ENCODE measurements at places on chromosomes 7 and 10.
A peak's percentile ranks its signal among the peaks of the same experiment; 100 is the strongest.

GRCh38 chr10:116132780-116133399, 140.1 kb downstream of the GFRA1 start:
- no peaks in the 10 kb centered on the region for H3K36me3 ChIP-seq
- no peak overlapping the region for H3K4me3 ChIP-seq
- no peaks in the 10 kb centered on the region for H3K4me1 ChIP-seq
- peaks cover 7% of the 10 kb centered on the region for H3K27me3 ChIP-seq
- no peak for DNase-seq
- no peak overlapping the region for H3K27ac ChIP-seq

DNA sequence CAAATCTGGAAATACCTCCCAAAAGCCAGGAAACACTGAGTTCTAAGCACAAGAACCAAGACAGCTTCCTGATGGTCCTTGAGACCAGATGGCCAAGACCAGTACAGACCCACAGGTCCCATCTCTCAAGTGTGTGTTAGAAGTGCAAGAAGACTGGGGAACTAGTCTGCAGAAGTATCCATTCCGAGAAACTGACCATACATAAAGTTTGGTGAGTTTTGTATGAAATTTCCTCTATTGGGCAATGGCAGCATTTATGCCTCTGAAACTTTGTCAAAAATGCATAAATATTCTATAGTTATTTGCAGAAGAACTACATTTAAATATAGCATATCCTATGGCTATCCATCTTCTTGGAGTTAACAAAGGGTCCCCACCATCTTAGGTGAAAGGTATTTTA, 137.5 kb downstream of the LRRN3 start:
- H3K4me1 ChIP-seq: peaks cover 9% of the 10 kb centered on the region
- H3K4me3 ChIP-seq: no peak overlapping the region
- no peaks in the 10 kb centered on the region for H3K36me3 ChIP-seq
- no peaks in the 10 kb centered on the region for H3K27me3 ChIP-seq
- DNase-seq: no peak

GRCh38 chr7:153030976-153031375, 271.4 kb downstream of the ACTR3B start:
- DNase-seq: no peak
- H3K4me3 ChIP-seq: no peak overlapping the region
- H3K27me3 ChIP-seq: no peaks in the 10 kb centered on the region
- H3K36me3 ChIP-seq: no peaks in the 10 kb centered on the region
- no peak overlapping the region for H3K27ac ChIP-seq
- H3K4me1 ChIP-seq: no peaks in the 10 kb centered on the region

GRCh38 chr7:12690041-12690878, 2.8 kb downstream of the ARL4A start:
- H3K4me3 ChIP-seq: no peak overlapping the region
- no peak overlapping the region for H3K27ac ChIP-seq
- DNase-seq: no peak
- H3K4me1 ChIP-seq: peaks cover 49% of the 10 kb centered on the region
- H3K36me3 ChIP-seq: peaks cover 8% of the 10 kb centered on the region
- no peaks in the 10 kb centered on the region for H3K27me3 ChIP-seq

DNA sequence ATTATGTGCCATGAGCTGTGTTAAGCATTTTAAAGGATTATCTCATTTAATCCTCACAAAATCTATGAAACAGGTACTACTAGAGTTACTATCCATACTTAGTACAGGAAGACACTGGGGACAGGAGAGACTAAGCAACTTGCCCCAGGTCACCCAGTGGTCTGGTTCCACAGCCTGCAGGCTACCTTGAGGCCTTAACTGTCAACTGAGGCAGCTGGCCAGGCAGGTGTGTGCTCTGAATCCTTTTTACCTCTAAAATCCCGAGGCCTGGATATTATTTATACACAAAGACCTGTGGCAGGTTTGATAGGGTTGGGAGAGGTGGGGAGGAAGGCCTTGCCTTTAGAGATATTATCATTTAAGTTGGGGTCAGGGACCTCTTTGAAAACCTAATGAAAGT, 3.1 kb downstream of the ZNF777 start:
- H3K27ac ChIP-seq: no peak overlapping the region
- H3K36me3 ChIP-seq: peaks cover 18% of the 10 kb centered on the region
- peaks cover 26% of the 10 kb centered on the region for H3K4me1 ChIP-seq
- peaks cover 6% of the 10 kb centered on the region for H3K27me3 ChIP-seq

DNA sequence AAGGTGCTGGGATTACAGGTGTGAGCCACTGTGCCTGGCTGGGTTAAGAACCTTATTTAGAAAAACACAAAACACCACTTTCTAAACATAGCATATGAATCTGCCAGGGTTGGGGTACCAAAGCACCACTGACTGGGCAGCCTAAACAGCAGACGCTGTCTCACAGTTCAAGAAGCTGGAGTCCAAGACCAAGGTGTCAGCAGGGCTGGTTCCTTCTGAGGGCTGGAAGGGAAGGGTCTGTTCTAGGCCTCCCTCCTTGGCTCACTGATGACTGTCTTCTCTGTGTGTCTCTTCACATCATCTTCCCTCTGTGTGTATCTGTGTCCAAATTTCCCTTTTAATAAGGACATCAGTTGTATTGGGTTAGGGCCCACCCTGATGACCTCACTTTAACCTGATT, 49.6 kb downstream of the HIPK2 start:
- DNase-seq: no peak
- H3K4me1 ChIP-seq: peaks cover 60% of the 10 kb centered on the region
- peaks cover 12% of the 10 kb centered on the region for H3K36me3 ChIP-seq
- H3K4me3 ChIP-seq: no peak overlapping the region

GRCh38 chr7:43658718-43659548, 70.4 kb downstream of the COA1 start:
- no peaks in the 10 kb centered on the region for H3K27me3 ChIP-seq
- peaks cover 56% of the 10 kb centered on the region for H3K36me3 ChIP-seq
- DNase-seq: peak; percentile 28
- peak overlapping the region; percentile 12 for H3K4me3 ChIP-seq
- H3K27ac ChIP-seq: peak overlapping the region; percentile 89

DNA sequence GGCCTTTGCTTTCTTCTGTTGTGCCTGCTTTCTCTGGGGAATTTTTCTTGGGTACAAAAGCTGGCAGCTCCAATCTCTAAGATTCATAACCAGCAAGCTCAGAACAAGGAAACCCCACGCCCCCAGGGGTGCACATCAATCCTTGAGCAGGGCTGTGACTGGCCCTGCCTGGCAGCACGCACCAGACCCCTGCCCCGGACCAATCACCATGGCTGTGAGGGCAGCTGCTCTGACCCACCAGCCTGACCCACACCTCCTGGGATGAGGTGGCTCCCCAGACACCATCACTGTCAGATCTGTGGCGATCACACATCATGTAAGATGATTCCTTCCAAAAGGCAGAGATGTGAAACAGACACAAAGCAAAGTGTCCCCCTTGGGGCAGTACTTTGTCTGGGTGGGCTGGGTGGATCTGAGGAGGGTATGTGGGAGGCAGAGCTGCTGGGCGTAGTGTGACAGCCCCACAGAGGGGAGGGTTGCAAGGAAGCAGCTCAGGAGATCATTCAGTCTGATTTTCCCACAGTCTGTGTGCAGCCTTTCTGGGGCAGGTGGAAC, 175.5 kb upstream of the SHH start:
- DNase-seq: no peak
- peaks cover 15% of the 10 kb centered on the region for H3K4me1 ChIP-seq

DNA sequence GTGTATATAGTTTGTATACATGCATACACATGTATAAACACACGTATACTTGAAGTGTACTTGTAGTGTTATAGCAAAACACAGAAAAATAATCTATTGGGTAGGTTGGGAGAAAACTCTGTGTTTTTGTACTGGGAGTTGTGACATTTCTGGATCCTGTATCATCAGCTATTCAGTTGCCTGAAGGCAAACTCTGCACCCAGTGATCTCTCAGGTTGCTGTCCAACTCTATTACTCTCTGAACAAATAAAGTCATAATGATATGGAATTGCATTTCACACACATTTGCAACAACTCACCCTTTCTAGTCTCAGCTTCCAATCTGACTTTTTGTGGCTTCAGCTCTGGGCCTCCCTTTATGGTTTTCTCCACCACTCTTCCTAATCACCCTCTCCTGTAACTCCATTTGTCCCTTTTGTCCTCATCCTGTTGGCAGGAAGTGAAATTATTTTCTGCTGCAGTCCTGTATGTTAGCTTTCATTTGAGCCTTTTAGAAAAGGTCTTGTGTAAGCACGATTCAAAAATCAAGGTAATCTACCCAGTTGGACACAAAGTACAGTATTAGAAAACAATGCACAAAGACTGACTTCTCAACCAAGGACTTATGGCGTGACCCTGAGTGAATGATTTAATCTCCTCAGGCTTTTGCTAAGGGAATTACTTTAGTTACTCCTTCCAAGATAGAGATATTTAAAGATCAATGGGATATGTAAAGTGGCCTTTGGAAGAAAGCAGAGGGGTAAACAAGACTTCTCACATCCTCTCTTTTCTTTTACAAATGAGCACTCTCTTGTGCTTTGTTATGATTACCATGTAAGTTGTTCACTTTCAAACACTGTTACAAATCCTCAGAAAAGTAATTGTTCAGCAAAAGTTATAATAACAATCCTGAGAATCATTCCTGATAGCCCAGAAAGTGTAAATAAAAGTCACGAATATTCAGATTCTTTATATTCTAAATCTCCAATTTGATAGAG, 249.1 kb downstream of the KCND2 start:
- no peaks in the 10 kb centered on the region for H3K36me3 ChIP-seq
- no peaks in the 10 kb centered on the region for H3K27me3 ChIP-seq
- H3K4me3 ChIP-seq: no peak overlapping the region
- H3K4me1 ChIP-seq: no peaks in the 10 kb centered on the region

GRCh38 chr7:85052056-85052737, 134.7 kb downstream of the SEMA3D start:
- H3K27me3 ChIP-seq: no peaks in the 10 kb centered on the region
- no peak overlapping the region for H3K27ac ChIP-seq
- H3K4me3 ChIP-seq: no peak overlapping the region

GRCh38 chr7:128120116-128120515, 88.9 kb upstream of the LRRC4 start:
- no peak for DNase-seq
- H3K4me1 ChIP-seq: peaks cover 5% of the 10 kb centered on the region
- H3K4me3 ChIP-seq: no peak overlapping the region

GRCh38 chr7:159107161-159107892, 37.3 kb downstream of the VIPR2 start:
- H3K4me1 ChIP-seq: peaks cover 7% of the 10 kb centered on the region
- H3K4me3 ChIP-seq: no peak overlapping the region
- peaks cover 4% of the 10 kb centered on the region for H3K27me3 ChIP-seq

DNA sequence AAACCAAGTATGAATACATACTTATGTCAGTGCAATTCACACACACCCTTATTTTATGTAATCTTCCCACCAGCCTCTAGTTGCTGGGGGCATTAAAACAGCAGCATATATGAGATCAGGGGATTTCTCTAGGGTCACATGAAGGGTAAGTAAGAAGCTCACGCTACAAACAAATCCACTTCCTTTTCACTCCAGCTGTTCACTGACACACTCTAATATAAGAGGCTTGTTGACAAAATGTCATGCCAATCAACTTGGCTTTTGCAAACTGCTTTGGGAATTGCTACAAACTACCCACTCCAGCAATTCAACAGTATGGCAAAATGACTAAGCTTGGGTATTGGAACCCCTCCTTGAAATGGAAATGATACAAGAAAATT, 10.3 kb downstream of the FAM3C start:
- H3K27me3 ChIP-seq: no peaks in the 10 kb centered on the region
- no peak overlapping the region for H3K4me3 ChIP-seq
- H3K4me1 ChIP-seq: peaks cover 48% of the 10 kb centered on the region
- no peak for DNase-seq
- H3K27ac ChIP-seq: no peak overlapping the region

GRCh38 chr10:25059990-25060389, 43.6 kb downstream of the THNSL1 start:
- H3K36me3 ChIP-seq: no peaks in the 10 kb centered on the region
- H3K4me1 ChIP-seq: peaks cover 17% of the 10 kb centered on the region
- H3K27ac ChIP-seq: no peak overlapping the region
- H3K4me3 ChIP-seq: no peak overlapping the region

DNA sequence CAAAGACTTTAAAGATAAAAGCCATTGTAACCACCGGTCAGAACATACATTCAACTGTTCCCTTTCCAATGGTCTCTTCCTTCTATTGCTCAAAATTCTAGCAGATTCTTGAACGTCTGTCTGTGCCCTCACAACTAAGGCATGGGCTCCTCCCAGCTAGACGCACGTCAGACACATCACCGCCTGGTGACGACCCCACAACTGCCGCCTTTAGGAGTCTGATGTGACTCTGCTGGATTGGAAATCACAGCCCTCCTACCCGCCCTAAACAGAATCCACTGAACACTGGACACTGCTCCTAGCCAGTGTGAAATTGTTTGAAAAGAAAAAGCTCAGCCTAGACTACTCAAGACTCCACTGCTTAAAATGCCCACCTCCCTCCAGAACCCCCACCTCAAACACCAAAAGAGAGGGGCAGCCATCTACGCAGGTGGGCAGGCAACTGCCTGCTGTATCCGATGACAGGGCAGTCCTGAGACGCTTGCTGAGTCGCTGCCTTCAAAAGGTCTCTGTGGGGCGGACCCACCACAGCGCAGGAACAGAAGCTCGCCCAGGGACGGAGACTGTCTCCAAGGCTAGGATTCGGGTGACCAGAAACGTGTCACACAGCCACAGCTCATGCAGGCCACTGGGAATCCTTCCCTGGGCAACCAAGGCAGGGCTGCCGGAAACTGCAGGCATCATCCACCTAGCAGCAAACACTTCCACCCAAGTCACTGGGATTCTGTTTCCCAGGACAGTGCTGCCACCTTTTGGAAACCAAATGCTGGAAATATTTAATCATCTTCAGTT, 34.7 kb downstream of the GSDME start:
- no peaks in the 10 kb centered on the region for H3K36me3 ChIP-seq
- H3K4me1 ChIP-seq: peaks cover 21% of the 10 kb centered on the region
- no peak overlapping the region for H3K27ac ChIP-seq
- H3K27me3 ChIP-seq: peaks cover 4% of the 10 kb centered on the region
- H3K4me3 ChIP-seq: no peak overlapping the region

DNA sequence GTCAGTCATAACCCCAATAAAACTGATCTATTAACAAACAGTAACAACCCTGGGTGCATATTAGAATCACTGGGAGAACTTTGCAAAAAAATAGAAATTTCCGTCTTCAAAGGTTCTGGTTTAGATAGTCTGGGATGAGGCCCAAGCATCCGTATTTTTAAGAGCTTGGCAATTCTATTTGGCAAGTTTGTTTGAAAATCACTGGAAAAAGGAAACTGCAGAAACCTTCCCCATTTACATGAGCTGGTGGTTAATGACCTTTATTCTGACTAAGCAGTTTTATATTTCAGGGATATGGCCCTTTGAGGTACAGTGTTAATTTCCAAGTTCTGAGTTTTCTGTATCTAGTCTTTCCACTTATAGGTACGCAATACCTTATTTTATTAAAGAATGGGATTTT, 115.8 kb upstream of the PRR15 start:
- H3K4me1 ChIP-seq: no peaks in the 10 kb centered on the region
- no peak overlapping the region for H3K27ac ChIP-seq
- no peaks in the 10 kb centered on the region for H3K27me3 ChIP-seq
- no peak overlapping the region for H3K4me3 ChIP-seq
- no peaks in the 10 kb centered on the region for H3K36me3 ChIP-seq

- no peak overlapping the region for H3K4me3 ChIP-seq
- DNase-seq: no peak
- no peaks in the 10 kb centered on the region for H3K27me3 ChIP-seq
- H3K27ac ChIP-seq: no peak overlapping the region
- no peaks in the 10 kb centered on the region for H3K36me3 ChIP-seq
These were observed 2.1 kb upstream of the TMEM72 start for GRCh38 chr10:44908936-44909630.

- peaks cover 2% of the 10 kb centered on the region for H3K27me3 ChIP-seq
- no peaks in the 10 kb centered on the region for H3K36me3 ChIP-seq
- H3K4me3 ChIP-seq: no peak overlapping the region
- no peak for DNase-seq
These were observed 262.0 kb upstream of the ZMIZ1 start for GRCh38 chr10:78806681-78807221.
